ENCODE measurements at places on chromosomes 6 and 20.
A peak's percentile ranks its signal among the peaks of the same experiment; 100 is the strongest.

- DNase-seq: peak; percentile 4
Observed at GRCh38 chr20:39103732-39104131, 141.6 kb downstream of the DHX35 start.

DNA sequence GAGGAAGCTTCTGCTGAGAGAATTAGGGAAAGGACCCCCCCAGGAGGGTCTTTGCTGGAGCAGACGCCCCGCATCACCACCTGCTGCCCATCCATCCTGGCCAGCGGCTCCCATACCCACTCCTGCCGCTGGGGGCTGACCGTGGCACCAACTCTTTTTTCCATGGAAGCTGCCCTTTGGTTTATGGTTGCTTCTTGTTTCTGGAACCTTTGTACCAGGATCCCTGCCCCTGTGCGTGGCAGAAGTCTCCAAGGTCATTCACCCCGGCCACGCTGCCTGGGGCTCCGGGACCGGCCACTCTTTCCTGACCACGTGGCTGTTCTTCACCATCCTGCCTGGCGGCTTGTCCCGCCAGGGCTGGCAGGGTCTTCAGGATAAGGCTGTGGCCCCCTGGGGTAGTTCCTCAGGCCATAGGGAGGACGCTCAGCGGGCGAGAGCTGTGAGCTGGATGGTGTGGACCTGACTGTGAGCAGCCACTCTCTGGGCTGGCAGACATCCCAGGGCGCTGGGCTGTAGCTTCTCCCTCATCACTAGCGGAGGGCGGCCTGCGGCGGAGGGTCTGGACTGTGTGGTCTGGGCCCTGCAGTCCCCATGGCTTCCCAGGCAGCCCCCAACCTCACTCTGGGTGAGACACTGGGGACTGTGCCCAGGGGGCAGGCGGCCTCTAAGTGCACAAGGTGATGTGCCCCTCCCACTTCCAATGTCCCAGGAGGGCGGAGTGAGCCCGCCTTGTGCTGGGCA is 22.8 kb upstream of the RBBP8NL start:
- DNase-seq: no peak

GRCh38 chr20:54920491-54920890 is 445.1 kb downstream of the DOK5 start:
- no peak for DNase-seq

DNA sequence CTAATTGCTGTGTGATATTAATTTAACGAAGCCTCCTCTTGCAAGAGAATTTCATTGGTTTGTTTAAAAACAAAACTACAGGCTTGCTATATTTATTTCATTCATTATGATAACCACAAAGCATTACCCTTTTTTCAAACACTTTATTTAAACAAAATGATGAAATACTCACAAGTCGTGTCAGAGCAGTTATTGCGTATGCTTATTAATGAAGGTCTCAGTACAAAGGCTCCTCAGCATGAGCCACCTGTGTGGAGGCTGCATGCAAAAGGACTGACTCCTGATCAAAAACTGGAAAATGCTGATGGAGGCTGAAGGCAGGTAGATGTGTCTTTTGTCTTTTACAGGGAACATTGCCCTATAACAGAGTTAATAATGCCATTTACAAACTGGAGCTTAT is 130.5 kb downstream of the CRYBG1 start:
- DNase-seq: no peak

DNA sequence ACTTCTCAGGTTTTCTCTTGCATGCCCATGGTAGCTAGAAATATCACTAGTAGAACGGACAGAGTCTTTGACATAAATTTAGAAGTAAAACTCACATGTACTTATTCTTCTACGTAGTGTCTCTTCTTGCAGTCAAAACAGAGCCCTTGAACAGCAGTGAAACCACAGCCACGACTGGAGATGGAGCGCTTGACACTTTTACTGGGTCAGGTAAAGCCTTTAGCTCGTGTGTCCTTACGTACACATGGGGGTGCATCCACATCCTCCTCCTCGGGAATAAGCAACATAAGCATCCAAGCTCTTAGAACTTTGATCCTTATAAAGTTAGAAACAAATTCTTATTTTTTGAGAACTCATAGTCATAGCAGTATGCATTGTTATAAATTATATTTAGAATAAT is 215.3 kb downstream of the EYA4 start:
- no peak for DNase-seq

DNA sequence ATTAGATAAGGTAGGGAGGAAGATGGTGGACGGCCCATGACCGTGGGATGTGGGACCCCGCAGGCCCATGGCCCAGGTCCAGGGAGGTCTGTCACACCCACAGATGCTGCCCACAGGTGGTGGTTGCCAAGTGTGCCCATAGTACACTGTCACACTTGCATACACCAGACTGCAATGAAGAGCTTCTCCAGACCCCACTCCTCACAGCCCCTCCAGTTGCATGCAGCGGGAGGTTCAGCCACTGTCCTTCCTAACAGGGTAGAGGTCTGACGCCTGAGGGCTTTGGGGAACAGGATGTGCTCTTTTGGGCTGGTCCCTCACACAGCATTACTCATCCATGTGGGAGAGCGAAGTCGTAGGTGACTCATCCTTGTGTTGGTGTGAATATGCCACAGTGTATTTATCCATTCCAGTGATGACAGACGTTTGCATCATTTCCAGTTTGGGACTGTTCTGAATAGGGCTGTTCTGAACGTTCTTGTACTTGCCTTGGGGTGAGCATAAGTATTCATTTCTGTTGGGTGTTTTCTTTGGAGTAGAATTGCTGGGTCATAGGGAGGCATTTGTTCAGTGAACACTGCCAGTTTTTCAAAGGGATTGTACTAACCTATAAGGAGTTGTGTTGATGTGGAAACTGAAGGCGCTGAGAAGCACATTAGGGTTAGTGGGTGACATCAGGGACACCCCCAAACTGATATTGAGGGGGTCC is 10.1 kb upstream of the PYGB start:
- DNase-seq: peak; percentile 100

- no peak for DNase-seq
Observed at GRCh38 chr6:155962276-155962675, 506.6 kb upstream of the NOX3 start.

DNA sequence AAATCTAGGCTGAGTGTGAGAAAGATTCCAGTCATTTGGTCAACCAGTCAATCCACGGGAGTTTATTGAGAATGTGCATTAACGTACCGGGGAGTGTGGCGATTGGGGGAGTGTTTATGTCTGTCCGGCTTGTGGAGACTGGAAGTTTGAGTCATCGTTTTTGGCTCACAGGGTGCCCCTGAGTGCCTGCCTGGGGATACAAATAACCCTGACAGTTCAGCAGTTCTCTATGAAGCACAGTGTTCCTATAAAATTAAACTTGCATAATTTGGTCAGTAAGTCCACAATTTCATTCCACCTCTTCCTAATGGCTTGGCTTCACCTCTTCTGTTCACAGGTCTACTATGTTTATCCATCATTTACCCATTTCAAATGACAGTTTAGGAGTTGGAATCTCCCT is 72.6 kb upstream of the PLEKHG1 start:
- peak; percentile 62 for DNase-seq

DNA sequence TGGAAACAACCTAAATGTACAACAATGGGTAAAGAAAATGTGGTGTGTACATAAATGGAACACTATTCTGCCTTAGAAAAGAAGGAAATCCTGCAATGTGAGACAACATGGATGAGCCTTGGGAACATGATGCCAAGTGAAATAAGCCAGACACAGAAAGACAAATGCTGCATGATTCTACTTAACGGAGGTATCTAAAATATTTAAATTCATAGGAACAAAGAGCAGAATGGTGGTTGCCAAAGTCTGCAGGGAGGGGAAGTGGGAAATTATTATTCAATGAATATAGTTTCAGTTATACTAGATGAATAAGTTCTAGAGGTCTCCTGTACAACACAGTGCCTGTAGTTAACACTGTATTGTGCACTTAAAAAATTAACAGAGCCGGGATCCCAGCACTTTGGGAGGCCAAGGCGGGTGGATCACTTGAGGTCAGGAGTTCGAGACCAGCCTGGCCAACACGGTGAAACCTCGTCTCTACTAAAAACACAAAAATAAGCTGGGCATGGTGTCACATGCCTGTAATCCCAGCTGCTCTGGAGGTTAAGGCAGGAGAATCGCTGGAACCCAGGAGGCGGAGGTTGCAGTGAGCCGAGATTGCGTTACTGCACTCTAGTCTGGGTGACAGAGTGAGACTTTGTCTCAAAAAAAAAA is 71.4 kb upstream of the SNX9 start:
- DNase-seq: no peak

- DNase-seq: no peak
Observed at GRCh38 chr6:12811519-12811918, 95.0 kb downstream of the PHACTR1 start.

- no peak for DNase-seq
Observed at GRCh38 chr20:8938532-8938931, 130.4 kb upstream of the PLCB4 start.

DNA sequence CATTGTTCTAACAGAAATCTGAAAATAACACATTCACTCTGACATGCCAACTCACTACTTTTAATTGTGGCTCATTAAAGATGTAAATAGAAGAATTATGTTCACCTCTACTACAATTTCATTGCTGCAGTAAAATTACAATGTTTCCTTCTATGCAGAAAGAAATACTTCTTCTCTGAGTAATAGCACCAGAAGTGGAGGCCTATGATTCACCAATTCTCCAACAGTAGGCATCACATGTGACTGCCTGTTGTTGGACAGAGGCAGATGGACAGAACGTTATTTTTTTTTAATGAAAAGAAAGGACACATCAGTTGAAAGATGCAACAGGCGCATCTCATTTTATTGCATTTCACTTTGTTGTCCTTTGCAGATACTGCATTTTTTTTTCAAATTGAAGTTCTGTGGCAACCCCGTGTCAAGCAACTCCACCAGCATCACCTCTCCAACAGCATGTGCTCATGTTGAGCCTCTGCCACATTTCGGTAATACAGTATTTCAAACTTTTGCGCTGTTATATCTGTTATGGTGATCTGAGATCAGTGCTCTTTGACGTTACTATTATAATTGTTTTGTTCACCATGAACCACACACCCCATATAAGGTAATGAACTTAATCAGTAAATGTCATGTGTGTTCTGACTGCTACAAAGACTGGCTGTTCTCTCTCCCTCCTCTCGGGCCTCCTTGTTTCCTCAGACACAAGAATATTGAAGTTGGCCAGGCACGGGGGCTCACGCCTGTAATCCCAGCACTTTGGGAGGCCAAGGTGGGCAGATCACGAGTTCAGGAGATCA is 121.4 kb downstream of the ATXN1 start:
- peak; percentile 78 for DNase-seq

- DNase-seq: no peak
Observed at GRCh38 chr6:109979033-109979921, 1.2 kb downstream of the GPR6 start.

GRCh38 chr6:2108700-2109306 is 136.6 kb downstream of the GMDS start:
- no peak for DNase-seq

- peak; percentile 99 for DNase-seq
Observed at GRCh38 chr20:31572701-31573554, 32.2 kb upstream of the ID1 start.

DNA sequence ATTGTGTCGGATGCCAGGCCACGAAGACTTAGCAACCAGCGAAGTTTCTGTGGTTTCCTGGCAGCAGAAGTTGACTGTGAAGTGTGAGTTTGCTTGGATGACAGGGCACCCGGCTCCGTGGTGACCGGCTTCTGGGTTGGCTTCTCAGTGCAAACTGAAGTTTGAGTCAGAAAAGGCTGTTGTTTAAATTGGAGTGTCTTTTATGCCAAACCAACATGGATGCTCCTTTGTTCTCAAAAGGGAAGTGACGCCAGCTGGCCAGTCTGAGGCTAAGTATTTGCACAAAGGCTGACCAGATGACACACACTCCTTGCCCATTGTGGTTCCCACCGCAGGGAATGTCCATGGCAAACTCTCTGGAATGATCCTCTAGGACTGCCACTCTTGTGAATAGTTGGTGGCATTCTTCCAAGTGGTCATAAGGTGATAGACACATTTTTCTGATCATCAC is 164.8 kb upstream of the QKI start:
- DNase-seq: peak; percentile 83

DNA sequence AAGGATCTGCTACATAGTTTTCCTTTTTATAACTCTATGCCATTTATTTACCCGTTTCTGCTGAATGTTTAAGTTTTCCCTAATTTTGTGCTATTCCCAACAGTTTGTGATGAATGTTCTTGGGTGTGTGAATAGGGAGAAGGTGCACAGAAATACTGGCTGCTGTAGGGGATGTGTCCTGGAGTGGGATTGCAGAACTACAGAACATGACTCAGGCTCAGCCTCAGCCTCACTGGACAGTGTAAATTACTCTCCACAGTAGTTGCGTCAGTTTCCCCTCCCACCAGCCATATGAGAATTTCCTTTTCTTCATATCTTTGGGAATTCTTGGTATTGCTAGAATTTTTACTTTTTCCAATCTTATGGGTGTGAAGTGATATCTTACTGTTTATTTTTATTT is 57.0 kb downstream of the SLX4IP start:
- peak; percentile 66 for DNase-seq

- no peak for DNase-seq
Observed at GRCh38 chr6:10725044-10725443, 2.2 kb downstream of the TMEM14C start.

DNA sequence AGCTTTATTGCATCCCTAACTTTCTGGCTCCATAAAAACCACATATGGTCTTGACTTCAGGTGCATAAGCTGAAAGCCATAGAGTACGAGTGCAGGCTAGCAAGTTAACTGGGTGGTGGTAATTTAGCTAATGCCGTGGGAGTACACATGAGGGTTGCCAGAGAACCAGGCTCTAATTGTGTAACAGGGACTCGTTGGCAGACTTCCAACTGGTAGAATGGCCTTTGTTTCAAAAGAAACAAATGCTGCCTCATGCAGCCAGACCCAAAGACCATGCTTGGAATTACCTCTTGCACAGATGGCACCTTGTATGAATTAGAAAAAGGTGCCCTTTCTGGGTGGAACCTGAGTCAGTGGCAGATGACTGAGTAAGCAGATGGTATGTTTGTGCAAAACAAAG is 73.2 kb downstream of the LY86 start:
- DNase-seq: no peak

GRCh38 chr6:100618351-100618671 is 153.6 kb upstream of the SIM1 start:
- no peak for DNase-seq

DNA sequence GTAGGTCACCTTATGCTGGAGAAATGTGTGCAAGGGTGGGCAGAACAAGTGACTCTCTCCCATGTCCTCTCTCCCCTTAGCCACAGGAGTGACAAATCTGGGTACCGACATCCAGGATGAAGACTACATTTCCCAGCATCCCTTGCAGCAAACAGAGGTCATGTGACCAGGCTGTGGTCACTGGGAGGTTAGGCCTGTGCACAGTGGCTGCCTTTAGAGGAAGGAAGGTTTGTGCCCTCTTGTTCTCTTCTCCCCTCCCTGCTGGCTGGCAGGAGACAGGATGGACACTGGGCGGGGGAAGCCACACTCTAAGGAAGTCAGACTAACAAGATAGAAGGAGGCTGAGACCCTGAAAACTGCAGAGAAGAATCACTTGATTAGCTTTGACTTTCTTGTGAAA is 360.2 kb downstream of the PREX1 start:
- no peak for DNase-seq

- DNase-seq: no peak
Observed at GRCh38 chr6:104623052-104623690, 236.5 kb downstream of the HACE1 start.

GRCh38 chr20:24677626-24678315 is 208.3 kb downstream of the SYNDIG1 start:
- DNase-seq: no peak

GRCh38 chr6:100458841-100459591 is 5.7 kb downstream of the SIM1 start:
- no peak for DNase-seq

Measured in fibroblast of lung (primary cell).